ENCODE measurements at places on chromosomes 1 and 21.

- DNase-seq, result no peak
Observed at GRCh38 chr1:176789571-176790090, 326.7 kb downstream of the PAPPA2 start.

DNA sequence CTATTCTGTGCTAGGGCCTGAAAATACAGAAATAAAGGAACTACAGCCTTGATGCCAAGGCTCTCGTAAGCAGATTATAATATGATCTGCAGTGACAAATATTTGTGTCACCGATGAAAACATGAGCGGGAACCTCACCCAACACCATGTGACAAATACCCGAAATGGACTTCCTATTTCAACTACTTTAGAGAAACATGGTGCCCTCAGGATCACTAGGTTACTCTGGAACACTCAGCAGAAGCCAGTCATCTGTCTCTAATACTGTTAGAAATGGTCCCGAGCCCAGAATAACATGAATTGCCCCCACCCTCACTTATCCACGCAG is 463 bp upstream of the VAMP3 start:
- no peak for DNase-seq

DNA sequence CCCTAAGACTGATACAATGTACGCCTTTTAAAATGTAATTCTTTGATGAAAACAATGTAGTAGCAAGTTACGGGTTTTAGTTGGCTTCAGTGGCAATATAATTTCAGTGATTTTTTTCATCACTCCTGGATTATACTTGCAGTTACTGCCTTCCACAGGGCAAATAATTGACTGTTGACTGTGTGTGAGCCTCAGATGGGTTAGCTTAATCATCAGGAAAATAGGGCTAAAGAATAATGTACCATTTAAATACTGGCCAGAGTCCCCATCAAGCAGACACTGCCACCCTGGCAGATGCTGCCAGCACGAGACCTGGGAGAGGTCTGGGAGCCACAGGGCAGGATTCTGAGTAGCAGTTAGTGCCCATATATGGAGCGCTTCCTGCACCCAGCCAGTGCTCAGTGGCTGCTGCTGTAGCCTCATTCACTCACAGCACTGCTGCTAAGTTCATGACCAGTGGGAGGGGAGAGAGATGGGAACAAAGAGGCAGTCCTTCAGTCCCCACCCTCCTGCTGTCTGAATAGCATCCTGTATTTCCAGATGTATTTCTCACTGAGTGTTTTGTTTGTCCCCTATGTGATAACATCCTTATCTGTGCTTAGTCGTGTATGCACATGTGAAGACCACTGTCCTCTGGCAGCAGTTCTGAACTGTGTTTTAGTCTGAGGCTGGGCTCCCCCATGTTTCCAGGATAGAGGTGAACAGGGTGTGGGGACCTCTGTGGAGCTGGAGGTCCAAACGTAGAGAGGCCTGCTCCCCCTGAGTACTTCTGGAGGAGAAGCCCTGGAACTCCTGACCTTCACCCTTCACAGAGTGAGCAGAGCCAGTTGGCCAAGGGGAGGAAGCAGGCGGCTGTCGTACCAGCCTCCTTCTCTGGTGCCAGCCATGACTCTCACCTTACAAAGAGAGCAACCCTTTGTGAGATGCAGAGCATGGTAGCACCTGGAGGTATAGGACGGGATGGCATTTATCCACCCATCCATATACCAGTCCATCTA is 80.4 kb downstream of the ADARB1 start:
- no peak for DNase-seq

DNA sequence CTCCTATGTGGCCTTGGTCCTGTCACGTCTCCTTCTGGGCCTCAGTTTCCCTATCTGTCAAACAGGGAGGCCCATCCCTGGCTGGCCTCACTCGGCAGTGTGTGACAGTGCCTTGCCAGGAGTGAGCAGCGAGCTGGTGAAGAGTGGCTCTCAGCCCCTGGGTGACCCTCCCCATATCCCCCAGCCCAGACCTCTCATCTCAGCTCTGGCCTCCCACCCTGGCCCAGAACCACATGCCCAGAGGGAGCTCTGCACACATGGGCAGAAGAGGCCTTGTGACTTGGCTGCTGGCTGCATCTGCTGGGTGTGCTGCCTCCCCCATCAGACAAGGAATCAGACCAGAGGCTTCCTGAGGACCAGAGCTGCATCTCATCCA is 19.5 kb upstream of the PADI1 start:
- no peak for DNase-seq
